ENCODE measurements at places on chromosomes 11 and 22. TPM values are rescaled to one million over a fixed set of nuclear protein-coding genes. Genes with fewer than 3 reads are reported as not detected.
A peak's percentile ranks its signal among the peaks of the same experiment; 100 is the strongest.

DNA sequence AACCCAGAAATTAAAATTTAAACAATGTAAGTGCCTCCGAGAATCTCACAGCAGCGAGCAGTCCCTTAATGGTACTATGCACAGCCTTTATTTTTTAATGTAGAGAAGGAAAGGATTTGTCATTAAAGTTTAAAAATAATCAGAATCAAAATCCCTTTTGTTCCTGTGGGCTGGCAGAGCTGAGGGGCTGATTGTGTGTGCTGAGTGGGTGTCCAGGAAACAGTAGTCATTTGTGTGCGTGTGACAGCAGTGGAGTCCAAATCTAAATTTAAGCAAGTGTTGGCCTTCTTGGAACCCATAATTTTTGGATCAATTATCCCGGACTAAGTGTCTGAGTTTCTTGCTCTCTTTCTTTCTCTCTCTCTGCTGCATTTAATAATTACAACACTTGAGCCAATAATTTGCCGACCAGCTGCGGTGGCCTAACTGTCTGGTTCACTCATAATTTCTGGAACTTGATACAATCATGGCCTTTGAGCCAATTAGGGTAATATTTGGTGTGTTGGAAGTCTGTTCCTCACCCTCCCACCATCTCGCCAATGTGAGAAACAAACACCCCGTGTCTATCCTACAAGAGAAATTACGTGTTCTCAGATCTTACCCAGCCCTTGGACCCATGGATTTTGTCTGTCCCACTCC, 528.0 kb downstream of the SOX6 start:
- DNase-seq: peak; percentile 67

DNA sequence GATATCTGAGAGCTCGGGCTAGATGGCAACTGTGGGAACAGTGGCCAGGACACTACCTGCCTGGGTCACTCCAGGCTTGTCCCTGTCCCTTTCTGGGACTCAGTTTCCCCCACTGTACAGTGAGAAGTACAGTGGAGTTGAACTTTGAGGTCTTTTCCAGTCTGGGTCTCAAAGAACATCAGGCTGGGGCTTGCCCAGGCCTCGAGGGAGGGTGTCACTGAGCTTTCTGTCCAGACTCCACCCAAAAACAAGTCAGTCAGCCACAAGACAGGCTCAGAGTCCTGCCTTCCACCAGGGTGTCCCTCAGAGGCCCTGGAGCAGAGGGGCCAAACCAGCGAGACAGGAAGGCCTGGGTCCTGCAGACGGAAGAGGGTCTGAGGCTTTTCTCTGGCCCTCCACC, 2.0 kb upstream of the PLA2G3 start:
- DNase-seq: no peak

DNA sequence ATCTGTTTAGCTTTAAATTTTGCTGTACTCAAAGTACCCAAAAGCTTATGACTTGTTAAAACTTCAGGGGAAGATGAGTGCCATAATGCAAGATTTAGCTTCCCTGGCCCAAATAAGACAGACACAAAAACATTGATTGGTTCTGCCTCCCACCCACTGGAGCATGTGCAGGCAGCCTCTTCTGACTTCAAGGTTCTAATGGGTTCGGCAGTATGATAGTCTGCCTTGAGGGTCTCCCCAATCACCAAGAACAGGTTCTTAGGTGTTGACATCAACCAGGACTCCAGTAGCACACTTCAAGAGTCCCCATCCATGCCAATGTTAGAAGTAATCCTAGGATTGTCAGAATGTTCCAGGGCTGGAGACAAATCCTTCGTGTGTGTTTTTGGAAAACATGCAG, 12.5 kb downstream of the EIF4G2 start:
- no peak for DNase-seq

- DNase-seq: no peak
Measured at GRCh38 chr11:16271258-16271657, 85.1 kb downstream of the SOX6 start.

GRCh38 chr11:134664447-134665187, 252.6 kb upstream of the B3GAT1 start:
- DNase-seq: no peak

DNA sequence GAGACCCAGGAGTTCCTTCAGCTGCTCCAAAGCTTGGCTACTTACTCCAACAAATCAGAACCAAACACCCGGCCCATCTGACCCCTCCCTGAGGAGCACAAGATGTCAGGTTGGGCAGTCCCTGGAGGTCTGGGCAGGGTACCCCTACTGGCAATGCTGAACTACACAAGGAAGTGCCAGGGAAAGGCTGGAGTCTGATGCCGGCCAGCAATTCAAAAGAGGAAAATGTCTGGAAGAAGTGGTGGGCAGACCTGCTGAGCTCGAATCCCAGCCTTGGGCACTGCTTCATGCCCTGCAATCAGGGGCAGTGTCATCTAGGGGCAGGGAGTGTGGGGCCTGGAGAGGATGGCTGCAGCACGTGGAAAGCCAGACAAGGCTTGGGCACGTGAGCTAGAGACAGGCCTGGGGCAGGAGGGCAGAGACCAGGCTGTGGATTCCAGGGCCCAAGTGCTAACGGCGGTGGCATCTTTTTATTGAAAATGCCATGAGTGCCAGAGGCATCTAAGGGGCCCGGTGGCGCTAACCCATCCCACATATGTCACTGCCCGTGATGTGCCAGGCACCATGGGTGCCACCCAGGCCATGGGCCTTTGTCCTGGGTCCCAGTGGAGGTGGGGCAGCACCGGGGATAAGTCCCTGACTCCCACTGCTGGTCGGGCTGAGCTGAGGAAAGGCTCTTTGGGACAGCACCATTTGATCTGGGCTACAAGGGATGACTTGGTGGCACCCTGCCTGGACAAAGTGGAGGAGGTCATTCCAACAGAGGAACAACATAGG, 97.9 kb upstream of the PITPNB start:
- no peak for DNase-seq

DNA sequence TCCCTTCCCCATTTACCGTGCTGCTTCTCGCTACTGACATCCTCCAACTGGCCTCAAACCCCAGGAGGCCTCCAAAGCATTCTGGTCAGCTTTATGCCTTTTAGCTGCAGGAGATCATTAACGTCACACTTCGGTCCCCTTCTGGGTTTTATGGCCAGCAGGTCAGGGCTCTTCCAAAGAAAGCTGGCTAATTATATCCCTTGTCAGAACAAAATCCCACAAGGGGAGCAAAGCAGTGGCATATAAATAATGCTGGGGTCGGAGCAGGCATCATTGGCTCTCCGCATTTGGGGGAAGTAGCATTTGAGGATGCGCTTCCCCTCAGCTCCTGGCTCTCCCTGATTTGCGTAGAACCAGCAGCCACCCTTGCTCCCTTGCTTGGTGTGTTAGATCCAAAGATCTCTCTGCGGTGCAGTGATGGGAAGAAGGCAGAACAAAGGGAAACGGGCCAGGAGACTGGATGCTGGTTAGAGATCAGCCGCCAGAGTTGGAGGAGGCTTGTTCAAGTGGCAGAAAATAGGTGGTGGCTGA, 117.4 kb downstream of the DBX1 start:
- no peak for DNase-seq

DNA sequence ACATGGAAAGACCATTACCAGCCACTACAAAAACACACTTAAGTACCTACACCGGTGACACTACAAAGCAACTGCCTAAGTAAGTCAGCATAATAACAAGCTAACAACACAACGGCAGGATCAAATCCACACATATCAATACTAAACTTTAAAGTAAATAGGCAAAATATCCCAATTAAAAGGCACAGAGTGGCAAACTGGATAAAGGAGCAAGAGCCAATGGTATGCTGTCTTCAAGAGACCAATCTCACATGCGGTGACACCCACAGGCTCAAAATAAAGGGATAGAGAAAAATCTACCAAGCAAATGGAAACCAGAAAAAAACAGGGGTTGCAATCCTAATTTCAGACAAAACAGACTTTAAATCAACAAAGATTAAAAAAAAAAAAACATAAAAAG, 261.5 kb upstream of the TENM4 start:
- no peak for DNase-seq

DNA sequence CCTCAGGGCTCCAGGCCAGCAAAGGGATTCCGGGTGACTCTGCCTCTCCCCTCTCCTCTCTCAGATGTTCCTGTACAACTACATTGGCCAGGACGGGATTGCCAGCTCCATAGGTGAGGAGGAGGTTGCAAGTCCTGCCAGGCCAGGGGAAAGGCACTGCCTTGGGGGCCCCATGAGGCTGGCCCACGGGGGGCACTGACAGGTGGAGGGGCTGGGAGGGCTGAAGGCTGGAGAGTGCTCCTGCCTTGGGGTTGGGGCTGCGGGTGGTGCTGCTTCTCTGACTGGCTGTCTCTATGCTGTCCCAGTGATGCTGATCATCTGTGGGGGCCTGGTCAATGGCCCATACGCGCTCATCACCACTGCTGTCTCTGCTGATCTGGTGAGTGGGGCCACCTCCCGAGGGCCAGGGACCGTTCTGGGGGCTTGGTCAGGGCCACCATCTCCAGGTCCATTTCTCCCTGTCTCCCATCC, 21.7 kb downstream of the SLC37A2 start:
- no peak for DNase-seq

DNA sequence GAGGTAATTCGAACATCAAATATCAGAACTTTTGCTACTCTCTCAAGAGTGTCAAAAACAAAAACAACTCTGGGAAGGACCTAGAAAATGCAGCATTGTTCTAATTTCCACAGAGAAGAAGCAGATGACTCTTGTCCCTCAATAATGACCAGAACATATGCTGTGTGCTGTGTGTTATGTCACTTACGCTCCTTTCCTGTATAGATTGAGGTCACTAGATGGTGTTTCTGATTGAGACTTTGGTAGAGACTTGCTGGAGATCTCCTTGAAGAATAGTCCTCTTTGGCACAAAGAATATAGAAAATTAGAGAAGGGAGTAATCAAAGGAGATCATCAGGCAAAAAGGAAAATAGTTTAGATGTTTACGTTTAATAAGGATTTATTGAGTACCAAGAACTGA, 2.3 kb upstream of the SIK3 start:
- DNase-seq: no peak

DNA sequence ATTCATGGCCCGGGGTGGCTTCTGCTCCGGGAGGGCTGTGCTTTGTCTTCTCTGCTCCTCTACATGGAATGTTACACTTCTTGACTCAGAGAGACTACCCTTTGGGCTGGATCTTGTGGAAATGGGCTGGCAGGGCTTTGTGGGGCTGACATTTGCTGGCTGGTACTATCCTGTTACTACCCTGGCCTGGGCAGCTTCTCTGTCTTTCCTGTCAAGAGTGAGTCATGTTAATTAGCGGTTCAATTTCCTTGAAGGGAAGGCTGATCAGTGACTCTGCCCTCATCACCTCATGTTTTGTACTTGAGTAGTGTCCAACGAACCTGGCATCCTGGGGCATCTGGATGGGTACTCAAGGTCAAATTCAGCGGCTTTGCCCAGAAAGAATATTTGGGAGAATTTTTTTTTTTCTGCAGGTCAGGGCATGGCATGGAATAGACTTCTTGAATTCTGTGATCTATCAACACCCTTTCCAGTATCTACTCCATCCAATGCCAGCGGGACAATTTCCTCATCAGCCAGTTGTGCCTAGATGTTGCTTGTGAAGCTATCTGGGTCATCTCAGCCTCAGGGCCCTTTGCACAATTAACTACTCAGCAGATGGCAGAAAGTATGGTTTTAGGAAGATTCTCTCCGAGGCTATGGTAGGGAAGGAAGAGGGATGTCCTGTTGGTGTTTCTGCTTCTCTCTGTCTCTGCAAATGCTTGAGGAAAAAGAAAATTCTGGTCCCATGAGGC, 140.5 kb upstream of the PLET1 start:
- no peak for DNase-seq

- no peak for DNase-seq
Measured at GRCh38 chr11:3219281-3219892, 774 bp upstream of the MRGPRG start.

GRCh38 chr11:76153571-76153923, 52.8 kb downstream of the WNT11 start:
- DNase-seq: no peak

- no peak for DNase-seq
Measured at GRCh38 chr11:93623179-93623578, 38.3 kb upstream of the CEP295 start.

- no peak for DNase-seq
Measured at GRCh38 chr11:126357969-126358762, 2.7 kb downstream of the ST3GAL4 start.

DNA sequence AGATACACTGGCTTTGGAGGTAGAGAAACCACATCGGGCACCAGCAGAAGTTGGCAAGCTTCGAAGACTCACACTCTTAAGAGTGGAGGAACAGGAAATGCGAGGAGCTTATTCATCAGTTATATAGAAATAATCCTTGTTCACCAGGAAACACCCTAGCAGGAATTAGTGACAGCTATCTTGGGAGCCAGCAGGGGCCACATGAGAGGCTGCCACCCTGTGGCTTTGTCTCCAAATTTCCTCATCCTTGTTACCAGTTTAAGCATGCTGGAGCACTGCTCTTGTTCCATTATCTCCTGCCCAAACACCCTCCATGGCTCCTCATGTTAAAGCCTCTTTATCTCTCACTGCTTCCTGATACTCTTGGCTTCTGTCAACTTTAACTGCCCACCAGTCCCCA, 131.0 kb downstream of the PLEKHA7 start:
- DNase-seq: no peak

- no peak for DNase-seq
Measured at GRCh38 chr22:46373159-46373558, 37.6 kb downstream of the TRMU start.

GRCh38 chr11:122436188-122436555, 219.3 kb upstream of the UBASH3B start:
- no peak for DNase-seq

GRCh38 chr11:62805961-62806441, 761 bp upstream of the NXF1 start:
- DNase-seq: peak; percentile 7

- no peak for DNase-seq
Measured at GRCh38 chr11:43871051-43871450, 9.6 kb upstream of the ALKBH3 start.

- no peak for DNase-seq
Measured at GRCh38 chr22:30114361-30114760, 34.1 kb downstream of the HORMAD2 start.

- DNase-seq: no peak
Measured at GRCh38 chr22:19495562-19496323, 16.0 kb downstream of the CDC45 start.

DNA sequence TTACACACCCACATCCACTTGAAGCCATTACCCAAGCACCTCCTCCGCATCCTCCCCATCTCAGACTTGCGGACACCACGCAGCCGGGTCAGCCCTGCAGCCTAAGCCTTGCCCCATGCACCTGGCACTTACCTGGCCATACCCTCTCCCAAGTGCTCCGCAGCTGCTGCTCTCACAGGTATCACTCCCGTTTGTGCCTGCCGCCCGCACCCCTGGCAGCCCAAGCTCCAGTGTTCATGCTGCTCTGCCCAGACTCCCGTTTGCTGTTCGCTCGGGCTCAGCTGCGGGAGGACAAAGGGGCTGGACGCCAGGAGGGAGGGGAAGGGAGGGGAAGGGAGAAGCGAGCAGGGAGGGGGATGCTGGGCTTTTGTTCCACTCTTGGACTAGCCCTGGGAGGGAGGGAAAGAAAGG, at the start of gene KLHL35:
Gene KLHL35 (minus strand): TSS at position 293 of the 411 bp plus-strand sequence. CDS start 2,574 bp downstream, outside the sequence.
- no peak for DNase-seq

OR5M8 gene
- not detected for polyA plus RNA-seq

SPDYC gene
- polyA plus RNA-seq: not detected

TEX54 gene
- not detected for polyA plus RNA-seq

CNGA4 gene
- polyA plus RNA-seq: 1.9 TPM

SYCE3 gene
- polyA plus RNA-seq: not detected

MYO7A gene
- polyA plus RNA-seq: 4.4 TPM

VSIG2 gene
- polyA plus RNA-seq: 28.8 TPM

RAC2 gene
- 11.4 TPM for polyA plus RNA-seq

PKP3 gene
- polyA plus RNA-seq: 13.3 TPM

OR52D1 gene
- not detected for polyA plus RNA-seq

PLA2G3 gene
- not detected for polyA plus RNA-seq

TRPM5 gene
- polyA plus RNA-seq: 0.29 TPM

P2RX6 gene
- polyA plus RNA-seq: 1.8 TPM

TSKU gene
- 25.6 TPM for polyA plus RNA-seq
